Stimulated activated CD4-positive, alpha-beta T cell treated with anti-CD3 and anti-CD28 coated beads, Interleukin-1b, Interleukin-23, amount 100 ng/mL, for 24 hours (primary cell): ENCODE measurements at places on chromosomes 12 and 14.

GRCh38 chr12:123427036-123427769, 9.3 kb downstream of the RILPL2 start:
- no peak for DNase-seq

GRCh38 chr14:22200977-22201605, 387.9 kb downstream of the DAD1 start:
- no peak for DNase-seq

DNA sequence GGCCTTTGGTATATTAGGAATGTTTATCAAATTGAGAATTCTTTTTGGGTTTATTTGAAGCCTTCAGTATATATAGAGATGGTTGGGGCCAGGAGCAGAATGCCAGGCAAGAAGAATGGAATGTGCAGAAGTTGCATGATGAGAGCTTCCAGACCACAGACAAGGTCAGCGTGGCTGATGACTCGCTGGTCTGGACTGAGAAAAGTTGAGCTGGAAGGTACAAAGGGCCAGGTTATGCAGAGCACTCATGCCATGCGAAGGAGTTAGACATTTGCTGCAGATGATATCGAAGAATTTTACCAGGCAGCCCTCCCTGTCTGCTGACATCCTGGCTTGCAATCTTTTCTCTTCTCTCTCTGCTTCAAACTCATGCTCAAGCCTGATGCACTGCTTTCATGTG, 196.2 kb upstream of the ARHGAP5 start:
- DNase-seq, result no peak

DNA sequence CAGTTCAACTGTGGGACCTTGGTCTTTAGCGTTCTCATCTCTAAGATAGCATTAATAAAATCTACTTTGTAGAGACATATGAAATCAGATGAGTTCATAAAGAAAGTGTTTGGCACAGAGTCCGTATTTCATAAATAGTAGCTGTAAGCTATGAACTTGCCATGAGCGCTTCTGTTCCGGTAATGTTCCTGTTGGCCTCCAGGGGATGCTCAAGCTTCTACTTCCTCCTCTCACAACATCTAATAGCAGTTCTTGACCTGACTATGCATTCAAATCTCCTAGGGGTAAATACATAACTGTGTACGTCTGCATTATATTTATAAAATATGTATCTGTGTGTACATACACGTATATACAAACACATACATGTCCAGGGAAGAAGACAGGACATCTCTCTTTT, 288.2 kb upstream of the TMPO start:
- DNase-seq, result no peak

GRCh38 chr12:132566516-132567131, 43.8 kb downstream of the LRCOL1 start:
- DNase-seq, result no peak

DNA sequence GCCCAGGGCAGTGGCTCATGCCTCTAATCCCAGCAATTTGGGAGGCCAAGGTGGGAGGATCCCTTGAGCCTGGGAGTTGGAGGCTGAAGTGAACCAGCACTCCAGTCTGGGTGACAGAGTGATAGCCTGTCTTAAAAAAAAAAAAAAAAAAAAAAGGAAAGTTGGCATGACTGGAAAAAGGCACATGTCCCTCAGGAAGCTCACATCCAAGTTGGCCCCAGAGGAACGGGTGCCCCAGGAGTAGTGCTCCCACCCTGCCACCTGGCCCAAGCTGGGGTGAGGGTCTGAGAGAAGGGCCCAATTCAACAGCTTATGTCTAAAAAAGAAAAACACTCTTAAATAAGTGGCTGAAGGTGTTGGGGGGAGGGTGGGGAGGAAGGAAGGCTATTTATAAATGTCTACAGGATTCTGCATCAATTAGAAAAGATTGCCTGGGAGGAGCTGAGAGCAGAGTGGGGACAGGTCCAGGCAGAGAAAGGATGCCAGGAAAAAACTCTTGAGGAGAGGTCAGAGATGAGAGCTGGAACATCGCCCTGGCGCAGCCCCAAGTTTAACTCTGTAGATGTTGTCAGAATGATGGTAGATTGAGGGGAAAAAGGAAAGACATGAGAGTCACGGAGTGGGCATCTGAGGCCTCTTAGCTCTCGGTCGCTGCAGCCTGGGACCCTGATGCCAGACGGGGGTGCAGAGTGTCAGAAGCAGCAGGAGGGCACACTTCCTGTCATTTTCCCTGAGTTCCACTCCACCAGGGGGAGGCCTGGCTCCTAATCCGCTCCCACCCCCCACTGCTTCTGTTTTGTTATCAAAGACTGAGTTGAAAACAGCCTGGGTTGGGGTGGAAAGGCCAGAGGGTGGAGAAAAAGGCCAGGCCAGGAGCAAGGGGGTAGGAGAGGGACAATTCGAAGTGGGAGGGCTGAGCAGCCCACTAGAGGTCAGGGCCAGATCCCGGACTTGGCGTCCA, 7.3 kb downstream of the SPRYD3 start:
- DNase-seq, result no peak

DNA sequence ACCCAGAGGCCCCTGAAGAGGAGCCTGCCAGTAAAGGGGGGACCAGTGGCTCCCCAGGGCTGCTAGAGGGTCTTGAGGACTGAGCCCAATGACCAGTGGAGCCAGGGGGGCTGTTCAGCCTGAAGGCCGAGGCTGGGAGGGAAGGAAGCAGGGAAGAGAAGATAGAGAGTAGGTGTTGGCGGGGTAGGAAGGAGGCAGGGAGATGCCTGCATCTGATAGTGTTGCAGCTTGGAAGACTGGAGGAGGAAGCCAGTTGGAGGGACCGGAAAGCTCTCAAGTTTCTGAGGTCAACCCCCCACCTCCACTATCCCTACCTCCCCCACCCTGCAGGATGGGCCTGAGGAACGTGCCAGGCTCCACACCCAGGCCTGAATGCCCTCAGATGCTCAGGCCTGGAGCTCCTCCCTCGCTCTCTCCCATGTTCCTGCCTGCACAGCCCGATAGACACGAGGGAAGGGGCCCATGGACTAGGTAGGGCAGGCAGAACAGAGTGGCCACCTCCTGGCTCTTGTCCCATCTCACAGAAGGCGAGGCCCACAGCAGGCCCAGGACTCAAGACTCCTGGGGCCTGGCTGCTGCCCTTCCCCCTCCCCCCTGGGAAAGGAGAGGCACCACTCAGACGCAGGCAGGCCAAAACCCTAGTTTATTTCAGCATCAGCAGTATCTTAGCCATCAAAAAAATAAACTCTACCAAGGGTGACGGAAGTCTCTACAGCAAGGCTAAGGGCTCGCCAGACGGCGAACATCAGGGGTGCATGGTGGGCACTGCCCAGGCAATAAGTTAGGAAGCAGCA, 3.4 kb downstream of the CKB start:
- no peak for DNase-seq

DNA sequence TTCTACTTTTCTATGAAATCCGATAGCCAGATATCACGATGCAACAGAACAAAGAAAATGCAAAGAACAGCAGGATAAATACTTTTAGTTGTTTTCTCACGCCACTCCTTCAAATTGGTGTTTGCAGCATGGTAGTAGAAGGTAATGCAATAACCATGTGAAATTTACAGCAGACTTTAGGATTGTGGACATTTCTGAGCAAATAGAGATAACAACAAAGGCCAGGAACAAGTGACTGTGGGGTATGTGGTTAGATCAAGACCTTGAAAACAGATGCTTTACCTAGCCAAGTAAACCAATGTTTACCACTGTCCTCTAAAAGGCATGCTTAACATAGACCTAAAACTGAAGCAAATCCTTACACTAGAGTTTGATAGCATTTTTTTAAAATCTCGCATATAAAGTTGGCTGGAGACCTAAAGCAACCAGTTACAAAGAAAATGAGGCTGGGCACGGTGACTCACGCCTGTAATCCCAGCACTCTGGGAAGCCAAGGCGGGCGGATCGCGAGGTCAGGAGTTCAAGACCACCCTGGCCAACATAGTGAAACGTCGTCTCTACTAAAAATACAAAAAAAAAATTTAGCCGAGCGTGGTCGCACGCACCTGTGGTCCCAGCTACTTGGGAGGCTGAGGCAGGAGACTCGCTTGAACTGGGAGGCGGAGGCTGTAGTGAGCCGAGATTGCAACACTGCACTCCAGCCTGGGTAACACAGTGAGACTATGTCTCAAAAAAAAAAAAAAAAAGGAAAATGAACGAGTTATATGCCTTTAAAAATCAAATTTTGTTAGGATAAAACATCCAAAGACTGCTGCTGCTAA, 123.2 kb upstream of the FOXN3 start:
- no peak for DNase-seq

DNA sequence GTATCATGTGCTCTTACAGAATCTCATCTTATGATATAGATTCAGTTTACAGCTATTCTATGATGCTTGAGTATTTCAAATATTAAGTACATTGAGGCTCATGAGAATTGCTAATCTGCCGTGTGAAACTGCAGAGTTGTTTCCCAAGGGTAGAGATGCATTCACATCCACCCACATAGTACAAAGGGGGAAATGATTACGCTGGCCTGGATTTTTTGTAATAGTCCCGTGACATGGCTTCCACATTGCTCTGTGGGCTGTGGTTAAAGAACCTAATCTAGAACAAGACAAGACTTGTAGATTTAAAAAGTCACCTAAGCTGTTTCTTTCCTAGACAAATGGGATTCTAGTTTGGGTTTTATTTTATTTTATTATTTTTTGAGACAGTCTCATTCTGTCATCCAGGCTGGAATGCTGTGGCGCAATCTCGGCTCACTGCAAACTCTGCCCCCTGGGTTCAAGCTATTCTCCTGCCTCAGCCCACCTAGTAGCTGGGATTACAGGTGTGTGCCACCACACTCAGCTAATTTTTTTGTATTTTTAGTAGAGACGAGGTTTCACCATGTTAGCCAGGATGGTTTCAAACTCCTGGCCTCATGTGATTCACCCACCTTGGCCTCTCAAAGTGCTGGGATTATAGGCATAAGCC, 13.0 kb upstream of the RIOX1 start:
- no peak for DNase-seq

DNA sequence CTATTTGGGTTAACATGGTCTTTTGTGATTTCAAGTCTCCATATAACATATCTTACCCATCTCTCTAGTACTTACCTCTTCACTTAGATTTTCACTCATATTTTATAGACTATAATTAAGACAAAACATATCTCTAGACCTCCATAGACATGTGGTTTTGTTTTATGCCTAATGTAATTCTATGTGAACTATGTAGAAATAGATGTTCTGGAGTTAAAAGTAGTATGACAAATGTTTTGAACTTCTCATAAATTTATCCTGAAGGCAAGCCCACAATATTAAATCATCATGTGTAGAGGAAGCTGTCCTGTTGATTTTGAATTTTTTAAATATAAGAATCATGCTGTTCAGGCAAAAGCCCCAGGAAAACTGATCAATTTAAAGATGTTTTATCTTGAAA, 169.2 kb downstream of the SYT1 start:
- DNase-seq, result no peak

DNA sequence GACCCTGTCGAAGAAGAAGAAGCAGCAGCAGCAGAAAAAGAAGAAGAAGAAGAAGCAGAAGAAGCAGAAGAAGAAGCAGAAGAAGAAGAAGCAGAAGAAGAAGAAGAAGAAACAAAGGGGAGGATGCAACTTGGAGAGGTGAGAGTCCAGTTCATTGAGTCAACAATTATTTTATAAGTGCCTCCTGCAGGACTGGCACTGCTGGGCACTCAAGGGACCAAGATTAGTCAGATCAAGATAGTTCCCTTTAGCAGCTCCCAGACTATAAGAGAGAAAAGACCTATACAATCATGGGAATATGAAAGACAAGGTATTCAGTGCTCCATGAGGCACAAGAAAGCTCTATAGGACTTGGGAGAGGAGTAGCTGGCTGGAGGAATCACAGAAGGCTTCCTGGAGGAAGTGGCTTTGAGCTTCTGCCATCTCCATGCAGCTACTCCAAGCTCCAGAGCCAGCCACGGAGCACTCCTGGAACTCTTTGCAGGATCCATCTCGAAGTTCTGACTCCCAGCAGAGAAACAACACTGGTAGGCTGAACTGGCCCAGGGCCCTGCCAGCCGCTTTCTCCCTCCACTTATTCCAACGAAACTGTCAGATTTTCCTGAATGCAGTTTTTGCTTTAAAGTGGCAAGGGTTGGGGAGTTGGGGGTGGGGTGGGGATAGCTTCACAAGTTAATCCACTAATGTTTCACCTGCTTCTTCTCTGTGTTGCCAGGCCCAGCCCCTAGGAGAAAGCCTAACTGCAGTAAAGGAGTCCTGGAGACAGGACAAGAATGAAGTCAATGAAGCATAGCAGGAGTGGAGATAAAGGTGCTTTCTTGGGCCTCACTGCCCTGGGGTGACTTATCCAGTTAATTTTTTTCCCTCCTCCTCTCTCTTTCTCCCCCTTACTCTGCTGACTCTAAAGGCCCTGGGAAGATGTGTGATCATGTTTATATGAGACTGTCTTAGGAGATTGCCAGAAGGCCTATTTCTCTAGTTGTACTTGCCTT, 140.1 kb upstream of the PARP11 start:
- no peak for DNase-seq

DNA sequence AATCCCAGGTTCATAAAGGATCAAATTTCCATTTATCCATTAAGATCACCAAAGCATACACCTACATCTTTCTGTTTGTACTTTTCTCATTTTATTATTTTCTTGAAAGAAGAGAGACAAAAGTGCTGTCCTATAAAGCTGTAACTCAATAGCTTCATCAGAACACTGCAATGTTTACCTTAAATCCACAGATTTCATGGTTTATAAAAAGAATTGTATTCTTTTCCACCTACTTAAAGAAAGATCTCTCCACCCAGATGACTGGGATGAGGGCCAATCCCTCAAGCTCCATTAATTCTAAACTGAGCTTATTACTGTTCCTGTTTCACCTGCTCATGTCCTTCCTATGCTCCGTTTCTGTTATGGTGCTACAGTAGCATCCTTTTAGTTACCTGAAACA, 470.6 kb downstream of the BCAT1 start:
- DNase-seq, result no peak

- peak; percentile 58 for DNase-seq
Observed at GRCh38 chr14:105537580-105538474, 11.4 kb downstream of the TMEM121 start.

DNA sequence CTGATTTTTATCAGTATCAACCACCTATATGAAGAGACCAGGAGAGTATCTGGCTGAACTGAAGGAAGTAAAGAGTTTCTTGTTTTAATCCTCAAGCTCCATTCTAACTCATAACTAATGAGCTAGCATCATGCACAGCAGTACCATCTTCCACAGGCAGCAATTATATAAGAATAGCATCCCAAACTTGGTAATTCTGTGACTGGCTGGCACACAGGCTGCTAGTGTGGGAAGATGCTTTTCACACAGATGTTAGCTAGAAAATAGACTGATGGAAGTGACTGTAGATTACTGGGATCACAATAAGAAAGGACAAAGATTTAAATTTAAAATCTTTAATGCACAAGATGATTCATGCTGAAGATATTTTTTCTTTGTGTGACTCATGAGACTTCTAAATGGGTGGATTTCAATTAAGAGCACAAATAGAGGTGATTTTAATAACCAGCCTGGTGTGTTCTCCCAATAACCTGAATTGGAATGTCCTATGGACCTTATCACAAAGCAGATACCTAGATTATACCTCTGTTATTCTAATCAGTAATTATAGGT, 417.7 kb upstream of the ATXN7L3B start:
- DNase-seq, result no peak

DNA sequence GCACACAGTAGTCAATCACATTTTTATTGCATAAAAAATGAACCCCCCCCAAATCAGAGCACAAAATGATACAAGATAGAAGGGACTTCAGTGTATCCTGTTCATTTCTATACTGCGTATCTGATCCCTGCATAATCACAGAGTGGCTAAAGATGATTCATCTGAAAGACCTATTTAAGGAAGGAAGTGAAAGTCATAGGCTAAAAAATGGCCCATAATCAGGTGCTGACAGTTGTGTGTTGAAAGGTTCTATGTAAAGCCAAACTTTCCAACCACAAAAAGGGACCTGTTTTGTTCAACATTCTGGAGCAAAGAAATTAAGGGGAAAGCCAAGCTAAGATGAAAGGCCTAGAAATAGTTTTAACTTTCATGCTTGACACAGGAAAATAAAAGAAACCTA, 147.8 kb upstream of the ATP2B1 start:
- no peak for DNase-seq
